ENCODE measurements at places on chromosomes 1 and 21.

DNA sequence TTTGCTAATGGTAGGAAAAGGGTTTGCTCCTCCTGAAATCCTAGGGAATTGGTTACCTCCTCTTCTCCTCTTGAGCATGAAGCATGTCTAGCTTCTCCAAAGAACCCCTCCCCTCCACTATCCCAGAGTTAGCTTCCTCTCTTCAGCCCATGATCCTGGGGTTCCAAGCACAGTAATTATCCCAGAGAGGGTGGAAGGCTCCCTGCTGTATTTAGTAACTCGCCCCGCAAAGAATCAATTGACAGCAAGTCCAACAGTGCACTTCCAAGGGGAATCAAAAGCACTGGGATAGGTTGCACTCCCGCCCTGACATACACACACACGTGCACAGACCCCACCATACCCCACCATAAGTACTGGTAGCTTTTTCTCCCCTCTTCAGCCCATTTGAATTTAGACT lies 3.1 kb downstream of the S100A8 start:
- no peak for DNase-seq

DNA sequence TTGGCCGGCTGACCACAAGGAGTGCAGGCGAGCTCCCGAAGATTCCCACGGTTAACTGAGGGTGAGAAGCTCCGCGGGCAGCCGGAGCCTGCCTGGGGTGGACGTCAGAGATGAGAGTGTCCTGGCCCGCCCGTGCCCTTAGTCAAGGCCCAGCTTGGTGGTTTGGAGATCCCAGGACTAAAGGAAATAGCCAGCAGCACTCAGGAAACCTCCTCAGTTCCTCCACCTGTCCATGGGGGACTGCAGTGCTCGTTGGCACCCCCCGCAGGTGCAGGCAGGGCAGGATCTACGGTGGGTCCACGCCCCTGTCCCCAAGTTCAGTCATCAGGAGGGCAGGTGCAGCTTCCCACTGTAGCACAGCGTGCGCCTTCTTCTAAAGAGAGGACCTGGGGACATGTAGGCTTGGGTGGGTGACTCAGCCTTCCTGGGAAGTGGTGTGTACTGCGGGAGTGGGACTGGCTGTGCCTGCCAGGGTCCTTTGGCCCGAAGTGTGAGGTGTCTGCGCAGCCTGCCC lies 32.5 kb downstream of the SLX9 start:
- no peak for DNase-seq

DNA sequence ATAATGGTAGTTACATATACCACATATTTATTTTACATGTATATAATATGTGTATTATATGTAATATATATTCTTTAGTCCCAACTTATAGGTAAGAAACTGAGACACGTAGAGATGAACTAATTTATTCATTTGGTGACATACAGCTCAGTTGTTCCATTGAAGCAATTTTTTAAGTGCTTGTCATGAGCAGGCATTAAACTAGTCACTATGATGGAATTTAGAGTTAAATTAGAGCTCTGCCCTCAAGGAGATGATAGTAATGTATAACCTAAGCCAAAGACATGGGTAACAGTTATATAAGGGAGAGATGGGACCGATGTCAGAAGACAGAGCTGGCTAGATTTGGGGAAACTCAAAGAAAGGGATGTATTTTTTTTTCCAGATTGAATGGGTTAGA lies 83.0 kb downstream of the ST6GALNAC5 start:
- DNase-seq: no peak

DNA sequence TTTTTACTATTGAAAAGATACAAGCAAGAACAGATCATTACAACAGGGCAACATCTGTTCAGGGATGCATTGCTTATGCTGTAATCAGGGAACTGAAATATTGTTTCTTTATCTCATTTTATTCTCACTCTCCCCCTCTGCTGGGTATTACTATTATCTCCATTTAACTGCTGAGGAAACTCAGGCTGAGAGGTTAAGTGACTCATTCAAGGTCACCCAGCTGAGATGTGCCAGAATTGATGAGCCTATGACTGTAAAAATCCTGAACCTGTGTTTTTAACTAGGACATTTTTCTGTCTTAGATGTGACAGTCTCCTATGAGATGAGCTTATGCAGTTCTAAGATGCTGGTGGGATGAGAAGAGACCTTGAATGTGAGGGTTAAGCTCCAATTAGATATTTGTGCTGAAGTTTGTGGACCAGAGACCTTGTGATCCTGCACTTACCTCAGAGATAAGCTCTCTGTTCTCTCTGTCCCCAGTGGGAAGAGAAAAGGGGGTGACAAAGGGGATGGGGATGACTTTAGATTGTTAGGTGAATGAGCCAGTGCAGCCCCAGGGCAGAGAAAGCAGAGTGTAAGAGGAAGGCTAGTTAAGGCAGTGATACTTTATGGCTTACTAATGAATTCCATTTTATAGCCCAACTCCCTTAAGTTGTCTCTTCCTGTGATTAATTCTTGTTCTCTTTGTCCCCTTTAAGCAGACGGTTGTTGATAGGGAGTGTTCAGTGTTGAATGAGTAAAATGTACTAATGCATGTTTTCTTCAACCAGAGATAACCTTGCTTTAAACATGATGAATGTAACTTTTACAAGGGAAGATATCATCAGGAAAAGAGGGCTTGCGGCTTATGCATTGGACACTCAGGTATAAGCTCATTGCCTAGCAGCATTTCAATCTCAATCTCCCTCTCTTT lies 111.4 kb downstream of the HLX start:
- no peak for DNase-seq

DNA sequence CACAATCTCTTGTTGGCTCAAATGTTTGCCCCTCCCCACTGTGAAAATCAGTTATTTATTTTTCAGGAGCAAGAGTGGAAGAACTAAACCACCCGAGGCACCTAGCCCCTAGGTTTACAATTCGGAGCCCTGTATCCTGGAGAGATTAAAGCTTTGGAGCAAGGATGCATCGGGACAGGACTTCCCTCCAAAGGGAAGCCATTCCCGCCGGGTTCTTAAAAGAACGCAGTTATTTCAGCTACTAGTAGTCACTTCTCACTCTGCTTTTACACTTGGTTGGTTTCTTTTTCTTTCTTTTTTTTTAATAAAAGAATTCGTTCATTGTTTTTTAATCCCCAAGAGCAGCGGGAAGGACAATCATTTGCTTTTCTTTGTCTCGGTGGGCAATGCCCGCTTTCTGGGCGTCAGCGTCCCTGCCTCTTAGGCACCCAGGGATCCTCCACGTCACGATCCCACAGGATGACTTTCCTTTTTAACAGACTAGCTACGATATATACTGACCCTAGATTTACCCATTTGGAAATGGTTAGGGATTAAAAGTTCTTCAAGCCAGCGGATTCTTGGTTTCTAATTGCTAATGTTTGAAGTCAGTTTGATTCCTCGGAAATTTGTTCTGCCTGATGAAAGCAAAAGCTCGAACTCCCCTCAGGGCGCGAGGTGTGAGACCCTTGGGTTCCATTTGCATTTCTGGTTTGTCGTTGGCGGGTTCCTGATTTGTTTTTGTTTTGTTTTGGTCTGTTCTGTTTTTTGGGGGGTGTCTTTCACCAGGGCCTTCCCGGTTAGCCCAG lies 9.0 kb downstream of the TBX15 start:
- DNase-seq: no peak
